HL-60 (cell line): ENCODE measurements at places on chromosomes 6 and 20.

DNA sequence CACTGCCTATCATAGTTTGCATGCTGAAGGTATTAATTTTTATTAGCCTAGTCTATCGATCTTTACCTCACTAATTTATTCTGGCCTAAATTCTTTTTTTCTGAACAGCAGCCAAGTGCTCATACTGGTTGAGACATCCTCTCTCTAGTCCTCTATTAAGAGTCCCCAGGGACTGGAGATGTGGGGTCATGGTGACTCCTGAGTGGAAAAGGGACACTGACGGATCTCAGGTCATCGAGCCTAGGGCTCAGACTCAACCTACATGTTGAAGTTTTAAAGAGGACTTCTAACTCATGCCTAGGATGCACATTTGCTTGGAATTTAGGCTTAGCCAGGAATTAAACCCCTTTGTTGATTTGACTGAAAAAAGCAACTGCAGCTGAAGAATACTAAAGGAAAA lies 378.1 kb downstream of the BTBD9 start:
- DNase-seq, result no peak

DNA sequence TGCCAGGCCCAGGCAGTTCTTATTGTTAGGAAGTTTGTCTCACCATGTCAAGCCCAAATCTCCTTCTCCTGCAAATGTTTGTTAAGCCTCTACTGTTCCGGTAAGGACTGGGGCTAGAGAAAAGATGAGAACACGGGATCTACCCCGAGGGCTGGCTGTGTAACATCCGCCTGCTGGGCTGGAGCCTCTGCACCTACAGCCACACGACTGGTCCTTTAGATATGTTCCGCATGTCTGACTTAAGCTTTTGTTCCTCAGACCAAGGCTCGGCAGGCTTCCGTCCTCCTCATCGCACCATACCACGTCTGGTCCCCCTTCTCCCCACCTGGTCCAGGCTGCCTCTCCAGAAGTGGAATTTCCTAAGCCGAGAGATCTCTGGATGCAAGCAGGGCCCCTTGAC lies 2.6 kb downstream of the GHRH start:
- DNase-seq, result no peak

DNA sequence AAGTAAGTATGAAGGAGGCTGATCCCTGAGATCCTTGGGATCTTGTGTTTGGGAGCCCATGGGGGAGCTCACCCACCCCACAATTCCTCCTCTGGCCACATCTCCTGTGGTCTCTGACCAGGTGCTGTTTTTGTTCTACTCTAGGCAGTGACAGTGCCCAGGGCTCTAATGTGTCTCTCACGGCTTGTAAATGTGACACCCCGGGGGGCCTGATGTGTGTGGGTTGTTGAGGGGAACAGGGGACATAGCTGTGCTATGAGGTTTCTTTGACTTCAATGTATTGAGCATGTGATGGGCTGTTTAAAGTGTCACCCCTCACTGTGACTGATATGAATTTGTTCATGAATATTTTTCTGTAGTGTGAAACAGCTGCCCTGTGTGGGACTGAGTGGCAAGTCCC lies 2.8 kb downstream of the HLA-G start:
- DNase-seq, result no peak

- no peak for DNase-seq
Observed at GRCh38 chr6:14537030-14537429, 419.5 kb downstream of the CD83 start.

DNA sequence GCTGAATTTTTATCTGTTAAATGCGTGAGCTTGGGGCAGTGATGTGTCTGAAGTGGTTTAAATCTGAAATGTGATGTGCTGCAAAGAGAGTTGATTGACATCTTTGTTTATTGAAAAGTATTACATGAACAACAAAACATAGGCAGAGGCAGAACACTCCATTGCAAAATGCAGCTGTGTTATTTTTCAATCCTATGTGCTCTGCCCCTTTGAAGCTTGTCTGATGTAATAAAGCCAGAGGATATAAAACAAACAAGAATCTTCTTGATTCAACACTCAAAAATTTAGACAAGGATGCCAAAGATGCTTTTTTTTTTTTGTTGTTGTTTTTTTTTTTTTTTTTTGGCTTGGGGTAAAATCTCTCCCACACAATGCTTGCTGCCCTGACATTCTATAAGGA lies 482.4 kb upstream of the MMS22L start:
- no peak for DNase-seq

- no peak for DNase-seq
Observed at GRCh38 chr6:133033263-133033662, 207.9 kb upstream of the EYA4 start.

- DNase-seq, result no peak
Observed at GRCh38 chr6:74167976-74168375, 472.0 kb downstream of the CD109 start.

DNA sequence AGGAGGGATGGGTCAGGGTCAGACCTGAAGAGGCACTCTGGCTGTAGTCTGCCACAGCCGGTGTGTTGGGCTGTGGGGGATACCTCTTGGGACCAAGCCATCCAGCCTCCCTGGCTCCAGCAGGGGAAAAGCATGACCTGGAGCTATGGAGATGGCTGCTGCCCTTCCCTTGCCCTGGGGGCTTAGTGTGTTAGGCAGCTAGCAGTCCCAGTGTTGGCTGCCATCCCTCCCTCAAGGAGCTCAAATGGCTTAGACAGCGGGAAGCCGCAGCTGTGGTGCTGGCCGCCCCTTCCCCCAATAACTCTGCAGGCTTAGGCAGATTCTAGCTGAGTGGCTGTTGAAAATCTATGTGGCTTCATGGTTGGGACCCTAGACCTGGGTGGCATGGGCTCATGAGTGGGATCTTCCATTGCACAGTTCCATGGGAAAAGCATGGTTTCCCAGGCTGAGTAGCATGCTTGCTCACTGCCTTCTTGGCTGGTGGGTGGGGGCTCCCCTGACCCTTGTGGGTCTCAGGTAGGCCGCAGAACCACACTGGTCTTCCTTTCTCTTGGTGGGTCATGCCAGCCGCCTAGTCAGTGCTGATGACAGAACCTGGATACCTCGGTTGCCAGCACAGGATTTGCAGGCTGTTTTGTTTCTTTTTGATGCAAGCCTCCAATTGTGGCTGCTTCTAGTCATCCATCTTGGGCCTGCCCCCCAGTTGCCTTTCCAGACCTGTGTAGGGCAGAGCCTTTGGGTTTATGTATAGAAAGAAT lies 69.0 kb upstream of the AHI1 start:
- DNase-seq, result no peak

DNA sequence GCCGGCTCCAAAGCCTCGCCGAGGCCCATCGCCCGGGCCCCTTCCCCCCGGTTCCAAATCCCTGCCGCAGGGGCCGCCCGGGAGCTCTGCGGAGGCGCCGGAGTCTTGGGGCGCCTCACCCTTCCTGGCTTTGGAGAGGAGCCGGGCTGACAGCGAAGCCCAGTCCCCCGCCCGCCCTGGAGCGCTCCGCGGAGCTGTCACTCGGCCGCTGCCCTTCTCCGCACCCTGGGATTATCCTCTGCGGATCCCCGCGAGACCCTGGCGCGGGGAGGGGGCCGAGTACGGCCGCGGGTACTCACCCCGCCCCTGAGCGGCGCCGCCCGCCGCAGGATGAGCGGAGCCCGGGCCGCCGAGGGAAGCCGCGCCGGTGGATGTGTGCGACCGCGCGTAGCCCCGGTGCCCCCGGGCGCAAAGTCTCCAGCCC lies 343 bp downstream of the SNAP91 start:
- no peak for DNase-seq

DNA sequence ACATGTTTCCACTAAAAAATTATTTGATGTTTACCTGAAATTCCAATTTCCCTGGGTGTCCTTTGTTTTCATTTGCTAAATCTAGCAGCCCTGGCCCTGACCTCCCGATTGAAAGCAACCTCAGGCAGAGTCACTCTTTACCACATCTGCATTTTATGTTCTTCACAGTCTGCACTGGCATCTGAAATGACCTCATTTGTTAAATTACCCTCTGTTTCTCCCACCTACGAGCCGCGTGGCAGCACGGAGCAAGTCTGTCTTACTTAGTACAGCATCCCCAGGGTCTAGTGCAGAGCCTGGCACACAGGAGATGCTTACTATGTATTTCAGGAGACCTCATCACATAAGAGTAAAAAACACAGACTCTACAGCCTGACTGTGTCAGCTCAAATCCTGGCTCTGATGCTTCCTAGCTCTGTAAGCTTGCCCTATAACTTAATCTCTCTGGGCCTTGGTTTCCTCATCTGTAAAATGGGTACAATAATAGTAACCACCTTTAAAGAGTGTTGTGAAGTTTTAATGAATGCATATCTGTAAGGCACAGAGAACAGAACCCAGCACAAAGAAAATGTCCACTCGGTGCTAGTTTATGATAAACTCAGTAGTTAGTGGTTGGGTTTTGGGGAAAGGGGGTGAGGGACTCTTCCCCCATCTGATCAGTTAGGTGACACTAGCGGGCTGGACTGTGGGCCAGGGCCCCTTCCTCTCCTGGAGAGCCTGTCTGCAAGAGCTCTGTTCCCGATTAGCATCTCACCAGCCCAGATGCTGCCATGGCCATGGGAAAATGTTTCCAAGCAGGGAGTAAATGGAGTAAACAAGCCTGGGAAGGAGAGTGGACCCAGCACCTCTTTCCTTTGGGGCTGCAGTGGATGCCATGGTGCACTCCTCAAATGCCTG lies 88.2 kb downstream of the PREX1 start:
- peak; percentile 35 for DNase-seq

GRCh38 chr6:25346064-25346463 lies 66.9 kb downstream of the CARMIL1 start:
- DNase-seq, result no peak

- DNase-seq, result no peak
Observed at GRCh38 chr6:83476971-83477370, 35.4 kb upstream of the PRSS35 start.

DNA sequence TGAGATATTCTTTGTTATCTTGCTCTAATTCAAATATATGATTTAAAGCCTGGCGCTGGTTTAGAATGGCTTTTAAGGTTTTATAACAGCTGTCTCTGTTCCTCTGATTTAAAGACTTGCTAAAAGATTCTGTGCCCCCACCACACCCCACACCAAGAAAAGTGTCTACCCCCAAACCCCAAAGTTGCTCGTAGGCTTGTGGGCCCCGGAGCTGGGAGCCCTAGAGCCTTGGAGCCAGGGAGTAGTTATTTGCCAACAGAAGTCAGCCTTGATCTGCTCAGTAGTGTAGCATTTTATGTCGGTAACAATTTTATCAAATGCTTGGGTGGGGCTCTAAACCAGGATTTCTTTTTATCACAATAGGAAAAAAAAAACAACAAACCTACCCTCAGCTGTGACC lies 105.2 kb upstream of the TRAF3IP2 start:
- no peak for DNase-seq

DNA sequence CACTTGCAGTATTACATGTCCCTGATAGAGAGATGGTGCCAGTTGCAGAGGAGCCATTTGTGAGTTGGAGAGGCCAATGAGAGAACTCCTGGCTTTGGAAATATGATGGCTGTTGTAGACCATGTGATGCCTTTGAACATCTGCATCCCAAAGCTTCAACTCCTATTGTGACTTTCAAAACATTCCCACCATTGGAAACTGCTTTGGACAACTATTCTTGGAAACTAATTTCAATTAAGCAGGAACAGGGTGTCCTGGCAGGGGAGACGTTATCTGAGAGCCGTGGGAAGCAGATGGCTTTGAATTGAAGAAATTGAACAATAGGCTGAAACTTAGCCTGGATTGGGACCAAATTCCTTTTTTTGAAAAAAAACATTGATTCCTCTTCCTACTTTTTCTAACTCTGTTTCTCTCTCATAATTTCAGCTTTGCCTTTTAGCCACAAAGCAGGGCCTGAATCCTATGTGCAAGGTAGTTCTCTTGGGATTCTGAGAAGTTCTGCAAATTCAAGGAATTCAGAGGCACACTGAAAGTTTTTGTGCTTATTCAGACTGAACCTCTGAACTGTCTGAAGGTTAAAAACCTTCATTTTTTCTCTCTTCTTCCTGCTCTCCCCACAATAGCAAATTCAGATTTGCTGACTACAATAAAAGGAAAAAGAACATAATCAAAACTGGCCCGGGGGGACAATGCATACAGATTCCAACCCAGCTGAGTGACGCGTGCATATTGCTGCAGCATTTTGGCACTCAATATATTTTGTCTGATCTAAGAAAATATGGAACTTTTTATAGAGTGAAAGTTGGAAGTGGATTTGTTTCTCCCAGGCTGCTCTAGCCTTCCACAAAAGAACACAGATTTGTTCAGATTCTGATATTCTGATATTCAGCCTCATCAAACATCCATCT lies 720.4 kb upstream of the CHD6 start:
- DNase-seq, result no peak

GRCh38 chr6:6942831-6943230 lies 164.9 kb upstream of the RREB1 start:
- DNase-seq, result peak; percentile 98

- DNase-seq, result no peak
Observed at GRCh38 chr6:105292689-105293339, 110.1 kb downstream of the PREP start.

GRCh38 chr6:10406556-10406955 lies 8.3 kb downstream of the TFAP2A start:
- no peak for DNase-seq

- peak; percentile 37 for DNase-seq
Observed at GRCh38 chr20:13009682-13010406, 1.1 kb downstream of the SPTLC3 start.

GRCh38 chr6:36949636-36950035 lies 4.9 kb upstream of the PI16 start:
- DNase-seq, result no peak

GRCh38 chr20:3093861-3094361 lies 9.4 kb upstream of the AVP start:
- peak; percentile 47 for DNase-seq

GRCh38 chr20:6070829-6071695 lies 17.2 kb upstream of the LRRN4 start:
- no peak for DNase-seq
